ENCODE measurements at places on chromosomes 2 and 18.

DNA sequence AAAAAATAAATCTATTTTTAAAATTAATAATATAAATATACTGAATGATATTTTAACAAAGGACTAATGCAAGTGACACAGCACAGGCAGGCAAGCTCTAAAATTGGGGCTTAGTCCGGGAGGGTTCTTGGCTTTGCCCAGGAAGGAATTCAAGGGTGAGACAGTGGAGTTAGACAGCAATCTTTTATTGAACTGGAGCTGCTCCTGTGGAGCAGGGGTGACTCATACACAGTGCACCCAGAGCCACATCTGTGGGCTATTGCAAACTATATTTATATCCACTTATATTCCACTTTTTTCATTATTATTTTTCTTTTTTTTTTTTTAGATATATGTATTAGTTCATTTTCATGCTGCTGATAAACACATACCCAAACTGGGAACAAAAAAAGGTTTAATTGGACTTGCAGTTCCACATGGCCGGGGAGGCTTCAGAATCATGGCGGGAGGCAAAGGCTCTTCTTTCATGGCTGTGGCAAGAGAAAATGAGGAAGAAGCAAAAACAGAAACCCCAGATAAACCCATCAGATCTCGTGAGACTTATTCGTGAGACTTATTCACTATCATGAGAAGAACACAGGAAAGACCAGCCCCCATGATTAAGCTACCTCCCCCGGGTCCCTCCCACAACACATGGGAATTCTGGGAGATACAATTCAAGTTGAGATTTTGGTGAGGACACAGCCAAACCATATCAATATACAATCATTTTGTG, 437.1 kb downstream of the BCL11A start:
- peak; percentile 56 for DNase-seq

GRCh38 chr2:109368798-109369197, 239.8 kb downstream of the SH3RF3 start:
- DNase-seq: no peak

GRCh38 chr2:36170805-36171204, 184.8 kb upstream of the CRIM1 start:
- no peak for DNase-seq

DNA sequence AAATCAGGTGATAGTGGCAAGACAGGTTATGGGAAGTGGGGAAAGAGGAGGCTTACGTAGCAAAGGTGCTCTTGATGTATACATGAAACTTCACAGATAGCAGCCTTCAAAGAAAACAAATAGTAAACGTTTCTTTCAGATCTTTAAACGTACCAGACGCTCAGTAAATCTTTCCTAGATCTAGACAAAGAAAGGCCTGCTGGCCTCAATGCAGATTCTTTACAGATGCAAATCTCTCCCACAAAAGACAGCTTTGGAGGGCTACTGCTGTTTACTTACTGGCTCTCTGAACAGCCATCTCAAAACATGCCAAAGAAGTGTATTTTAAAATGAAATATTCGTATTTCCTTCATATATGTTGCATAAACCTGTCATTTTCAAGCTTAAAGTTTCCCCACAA, 1279.9 kb upstream of the NRXN1 start:
- no peak for DNase-seq

- no peak for DNase-seq
Measured at GRCh38 chr2:239152239-239152915, 248.4 kb downstream of the HDAC4 start.

GRCh38 chr2:36499128-36499820, 98.7 kb downstream of the FEZ2 start:
- no peak for DNase-seq

DNA sequence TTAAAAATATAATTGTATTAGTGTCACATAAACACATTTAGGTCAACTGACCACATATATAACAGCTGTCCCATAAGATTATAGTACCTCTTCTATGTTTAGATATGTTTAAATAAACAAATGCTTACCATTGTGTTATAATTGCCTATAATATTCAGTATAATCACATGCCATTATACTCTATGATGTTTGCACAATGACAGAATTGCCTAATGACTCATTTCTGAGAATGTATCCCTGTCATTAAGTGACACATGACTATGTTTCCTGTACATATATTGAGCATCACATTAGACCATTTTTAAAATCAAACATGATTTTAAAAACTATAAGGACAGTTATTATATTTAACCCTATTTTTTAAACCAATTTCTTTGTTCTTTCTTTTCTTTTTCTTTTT, 89.8 kb downstream of the HS6ST1 start:
- DNase-seq: peak; percentile 54

- no peak for DNase-seq
Measured at GRCh38 chr18:30457156-30457555, 585.4 kb downstream of the DSC3 start.

GRCh38 chr2:144256996-144257707, 262.8 kb downstream of the ZEB2 start:
- no peak for DNase-seq

DNA sequence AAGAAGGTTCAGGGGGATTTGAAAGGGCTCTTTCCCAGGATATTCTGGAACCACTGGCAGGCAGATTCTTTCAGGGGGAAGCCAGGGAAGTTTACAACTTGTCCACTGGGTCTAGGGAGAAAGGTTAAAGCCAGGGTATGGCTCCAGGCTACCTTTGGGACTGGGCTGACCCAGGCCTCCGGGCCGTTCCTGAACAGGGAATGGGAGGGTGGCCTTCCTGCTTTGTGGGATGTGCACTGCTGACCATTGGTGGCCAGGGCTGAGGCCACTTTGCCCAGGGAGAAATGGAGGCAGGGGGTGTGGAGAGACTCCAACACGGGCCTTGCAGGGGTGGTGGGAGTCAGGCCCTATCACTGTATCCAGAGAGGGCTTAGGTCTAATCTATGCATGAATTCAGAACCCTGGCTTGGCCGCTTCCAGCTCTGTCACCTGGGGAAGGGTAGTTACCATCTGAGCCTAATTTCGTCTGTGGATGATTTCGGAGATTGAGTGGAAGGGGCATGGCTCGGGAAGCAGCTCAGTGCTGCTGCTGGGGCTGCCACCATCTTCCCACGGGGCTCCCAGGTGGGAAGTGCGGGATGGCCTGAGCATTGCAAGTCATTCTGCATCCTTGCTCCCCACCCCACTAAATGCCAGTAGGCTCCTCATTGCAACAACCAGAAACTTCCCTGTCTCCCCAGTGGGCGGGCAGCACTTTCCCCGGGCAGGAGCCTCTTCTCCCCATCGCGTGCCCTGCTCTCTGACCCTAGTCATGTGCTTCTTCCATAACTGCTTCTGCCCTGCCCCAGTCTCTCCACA, 57.1 kb upstream of the OTOF start:
- no peak for DNase-seq

DNA sequence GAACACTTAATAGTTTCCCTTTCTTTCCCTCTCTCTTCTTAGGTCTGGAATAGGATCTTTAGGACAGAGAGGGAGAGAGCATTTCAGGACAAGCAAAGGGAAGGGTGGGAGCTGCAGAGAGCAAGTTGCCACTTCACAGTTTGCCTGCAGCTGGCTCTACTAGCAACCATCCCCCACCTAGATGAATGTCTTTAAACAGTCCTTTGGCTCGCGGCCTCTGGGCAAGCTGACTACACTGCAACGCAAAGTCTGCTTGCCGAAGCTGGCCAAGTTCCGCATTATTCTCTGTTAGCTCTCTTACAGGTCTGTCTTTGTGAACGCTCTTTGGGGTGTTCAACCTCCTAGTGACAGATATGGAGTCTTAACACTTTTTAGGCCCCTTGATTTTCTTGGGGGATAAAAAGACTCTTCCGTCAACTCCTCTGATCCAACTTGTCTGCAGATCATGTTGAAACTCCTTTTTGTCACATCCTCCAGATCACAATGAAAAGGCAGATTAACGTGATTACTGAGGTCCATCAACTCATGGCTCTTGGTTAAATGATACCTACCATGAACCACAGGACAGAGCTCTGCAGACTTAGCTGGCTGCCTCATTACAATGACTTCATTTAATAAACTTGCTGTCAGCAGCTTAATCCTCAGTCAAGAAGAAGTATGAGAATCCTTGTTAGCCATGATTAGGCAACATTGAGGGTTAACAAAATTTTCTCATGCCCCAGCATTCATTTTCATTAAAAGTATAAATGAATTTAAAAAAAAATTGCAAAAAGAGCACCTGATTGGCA, 74.6 kb downstream of the SLC4A3 start:
- DNase-seq: no peak

DNA sequence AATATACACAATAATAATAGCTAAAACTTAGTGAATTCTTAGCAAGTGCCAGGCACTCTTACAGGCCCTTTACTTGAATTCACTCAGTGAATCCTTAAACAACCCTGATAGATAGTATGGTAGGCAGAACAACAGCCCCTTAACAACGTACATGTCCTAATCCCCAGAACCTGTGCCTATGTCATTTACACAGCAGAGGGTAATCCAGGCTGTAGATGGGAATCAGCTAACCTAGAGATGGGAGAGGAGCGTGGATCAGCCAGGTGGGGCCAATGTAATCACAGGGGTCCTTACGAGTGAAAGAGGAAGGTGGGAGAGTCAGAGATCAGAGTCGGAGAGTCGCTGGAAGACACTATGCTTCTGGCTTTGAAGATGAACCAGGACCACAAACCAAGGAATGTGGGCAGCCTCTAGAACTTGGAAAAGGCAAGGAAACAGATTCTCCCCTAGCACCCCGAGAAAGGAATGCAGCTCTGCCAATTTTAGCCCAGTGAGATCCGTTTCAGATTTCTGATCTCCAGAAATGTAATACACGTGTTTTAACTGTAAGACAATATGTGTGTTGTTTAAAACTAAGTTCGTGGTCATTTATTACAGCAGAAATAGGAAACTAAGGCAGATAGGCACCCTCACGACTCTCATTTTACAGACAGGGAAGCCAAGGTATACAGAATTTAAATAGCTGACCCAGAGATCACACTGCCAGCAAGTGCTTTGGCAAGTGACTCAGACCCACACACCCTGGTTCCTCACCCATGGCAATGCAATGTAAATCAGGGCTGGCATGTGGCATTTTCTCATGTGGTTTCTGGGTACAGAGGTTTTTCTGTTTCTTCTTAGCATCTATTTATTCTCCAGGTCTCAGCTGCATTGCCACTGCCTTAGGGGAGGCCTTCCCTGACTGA, 68.9 kb downstream of the DOCK10 start:
- peak; percentile 53 for DNase-seq

- no peak for DNase-seq
Measured at GRCh38 chr18:64807560-64807959, 658.7 kb upstream of the LINC00305 start.

DNA sequence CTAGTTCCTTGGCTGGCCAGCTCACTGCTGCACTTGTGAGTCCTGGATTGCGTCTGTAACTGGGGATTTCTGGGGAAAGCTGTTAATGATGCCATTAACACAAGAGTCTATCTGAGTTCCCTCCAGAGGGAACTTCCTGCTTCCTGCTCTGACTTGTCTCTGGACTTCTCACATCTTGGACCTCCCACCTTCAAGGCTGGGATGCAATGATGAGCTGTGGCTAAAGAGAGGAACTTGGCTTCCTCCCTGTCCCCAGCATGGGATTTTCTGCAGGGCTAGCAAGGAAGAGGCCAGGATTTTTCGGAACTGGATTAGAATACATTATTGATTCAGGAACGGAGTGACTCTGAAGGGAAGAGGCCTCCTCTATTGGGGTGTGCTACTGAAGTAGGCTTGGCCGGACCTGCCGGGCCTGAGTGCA, 155.5 kb downstream of the CLIP4 start:
- DNase-seq: peak; percentile 75

GRCh38 chr18:58302811-58303210, 258.8 kb downstream of the NEDD4L start:
- no peak for DNase-seq

DNA sequence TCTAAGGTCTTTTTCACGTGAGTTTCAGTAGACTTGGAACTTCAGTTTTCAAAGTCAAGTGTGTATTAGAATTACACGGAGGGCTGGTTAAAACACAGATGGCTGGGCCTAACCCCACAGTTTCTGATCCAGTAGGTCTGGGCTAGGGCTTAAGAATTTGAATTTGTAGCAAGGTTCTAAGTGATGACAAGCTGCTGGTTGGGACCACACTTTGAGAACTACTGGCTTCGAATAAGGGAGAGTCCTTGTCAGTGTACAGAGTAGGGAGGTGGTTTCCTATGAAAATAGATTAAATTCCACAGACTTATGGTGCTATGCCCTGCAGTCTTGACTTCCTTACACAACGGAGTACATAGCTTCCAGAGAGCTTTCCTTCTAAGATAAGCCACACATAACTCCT, 4.5 kb downstream of the RHOB start:
- DNase-seq: no peak

- DNase-seq: peak; percentile 64
Measured at GRCh38 chr2:36554531-36554930, 43.4 kb downstream of the FEZ2 start.

- DNase-seq: no peak
Measured at GRCh38 chr2:56107502-56108220, 76.1 kb upstream of the CCDC85A start.

GRCh38 chr2:190465060-190465459, 56.9 kb downstream of the MFSD6 start:
- DNase-seq: no peak

GRCh38 chr2:105081006-105081601, 43.2 kb downstream of the MRPS9 start:
- no peak for DNase-seq

- no peak for DNase-seq
Measured at GRCh38 chr2:233009661-233010060, 3.4 kb downstream of the NGEF start.

DNA sequence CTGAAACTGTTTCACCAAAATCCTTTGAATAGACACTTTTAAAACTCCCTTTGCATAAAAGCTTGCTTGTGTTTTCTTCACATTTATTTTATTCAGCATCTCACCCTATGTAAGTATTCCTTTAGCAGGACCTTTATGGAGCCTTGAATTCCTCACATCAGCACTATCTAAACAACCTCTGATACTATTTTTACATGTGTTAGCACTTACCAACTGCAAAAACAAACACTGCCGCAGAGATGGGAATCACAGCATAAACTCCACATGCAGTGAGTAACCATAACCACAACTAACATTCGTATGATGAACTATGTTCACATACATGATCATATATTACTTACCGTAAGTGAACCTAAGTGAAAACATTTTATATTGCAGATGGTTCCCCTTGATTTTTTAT, 15.4 kb downstream of the FBXO15 start:
- no peak for DNase-seq

- peak; percentile 45 for DNase-seq
Measured at GRCh38 chr2:224523626-224524577, 61.3 kb downstream of the CUL3 start.

GRCh38 chr2:8805278-8806210, 31.9 kb downstream of the KIDINS220 start:
- no peak for DNase-seq

GRCh38 chr2:4475618-4476017, 772.2 kb downstream of the DCDC2C start:
- no peak for DNase-seq

- no peak for DNase-seq
Measured at GRCh38 chr2:203105996-203106395, 91.3 kb downstream of the NBEAL1 start.
